ENCODE measurements at places on chromosomes 1 and 21.

DNA sequence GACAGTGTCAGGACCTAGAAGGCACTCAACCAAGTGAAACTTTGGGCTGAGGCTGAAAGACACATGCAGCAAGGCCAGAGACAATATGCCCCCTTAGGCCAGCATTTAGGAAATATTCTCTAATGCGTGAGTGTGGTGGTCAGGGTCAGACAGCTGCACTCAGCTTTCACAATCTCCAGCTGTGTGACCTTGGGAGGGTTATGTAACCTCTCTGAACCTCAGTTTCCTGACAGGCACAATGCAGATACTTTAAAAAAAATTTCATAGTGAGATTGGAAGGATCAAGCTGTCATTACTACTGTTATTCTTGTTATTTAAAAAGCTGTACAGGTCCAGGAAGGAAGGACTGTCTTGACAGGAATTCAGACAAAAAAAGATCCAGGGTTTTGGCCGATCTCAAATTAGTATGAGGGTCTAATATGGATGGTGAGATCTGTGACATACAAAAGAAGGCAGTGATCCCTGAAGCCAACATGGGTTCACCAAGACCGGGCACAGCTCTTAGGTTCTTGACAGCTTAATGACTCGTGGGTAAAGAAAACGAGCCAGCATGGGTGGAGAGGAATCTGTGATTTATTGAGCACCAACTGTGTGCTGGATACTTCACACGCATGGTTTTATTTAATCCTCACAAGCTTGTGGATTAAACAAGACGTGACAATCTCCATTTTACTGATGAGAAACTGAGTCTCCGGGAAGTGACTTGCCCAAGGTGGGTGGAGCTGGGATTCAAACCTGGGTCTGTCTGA lies 54.6 kb upstream of the POU3F1 start:
- DNase-seq: no peak

GRCh38 chr1:78553859-78554258 lies 63.1 kb downstream of the PTGFR start:
- DNase-seq: peak; percentile 43

DNA sequence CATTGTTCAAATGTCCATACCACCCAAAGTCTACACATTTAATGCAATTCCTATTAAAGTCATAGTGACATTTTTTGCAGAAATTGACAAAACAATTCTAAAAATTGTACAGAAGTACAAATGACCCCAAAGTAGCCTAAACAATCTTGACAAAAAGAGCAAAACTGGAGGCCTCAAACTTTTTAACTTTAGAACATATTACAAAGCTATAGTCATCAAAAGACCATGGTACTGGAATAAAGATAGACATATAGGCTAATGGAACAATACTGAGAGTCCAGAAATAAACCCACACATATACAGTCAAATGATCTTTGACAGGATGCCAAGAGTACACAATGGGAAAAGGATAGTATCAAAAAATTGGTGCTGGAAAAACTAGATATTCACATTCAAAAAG lies 213.2 kb upstream of the SAMSN1 start:
- DNase-seq: no peak

DNA sequence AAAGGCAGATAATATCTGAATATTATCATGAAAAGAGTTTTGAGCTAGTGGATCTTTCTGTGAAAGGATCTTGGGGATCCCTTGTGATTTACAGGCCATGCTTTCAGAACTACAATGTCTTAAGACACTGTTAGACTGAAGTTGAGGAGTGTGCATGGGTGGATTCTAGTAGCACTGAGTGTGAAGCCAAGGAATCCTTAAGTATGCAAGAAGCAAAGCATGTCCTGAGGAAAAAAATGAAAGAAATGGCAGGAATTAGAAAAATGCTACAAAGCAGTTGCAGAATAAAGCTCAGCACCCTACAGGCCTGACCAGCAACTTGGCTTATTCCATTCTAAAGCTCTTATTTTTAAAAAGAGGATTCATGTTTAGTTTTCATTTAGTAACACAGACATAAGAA lies 11.9 kb downstream of the STX6 start:
- no peak for DNase-seq

DNA sequence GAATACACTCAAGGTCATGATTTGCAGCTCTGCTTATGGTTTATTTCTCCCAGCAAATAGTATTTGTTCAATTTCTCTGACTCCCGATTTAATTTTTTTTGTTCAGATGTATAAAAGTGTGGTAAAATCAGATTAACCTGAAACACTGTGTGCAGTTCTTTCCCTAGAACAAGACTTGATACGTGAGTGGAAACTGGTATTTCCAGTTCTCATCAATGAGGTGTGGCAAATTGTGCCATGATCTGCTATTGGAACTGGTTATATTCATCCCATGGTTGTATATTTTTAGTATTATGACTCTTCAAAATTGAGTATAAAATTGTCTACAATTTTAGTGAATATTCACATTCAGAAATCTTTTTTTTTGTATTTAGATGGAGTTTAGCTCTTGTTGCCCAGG lies 76.8 kb upstream of the IVNS1ABP start:
- no peak for DNase-seq

GRCh38 chr1:210684466-210685294 lies 356.0 kb downstream of the HHAT start:
- no peak for DNase-seq

GRCh38 chr1:78682496-78682895 lies 32.9 kb downstream of the IFI44 start:
- DNase-seq: no peak

GRCh38 chr1:173057984-173058383 lies 7.2 kb upstream of the TNFSF18 start:
- peak; percentile 44 for DNase-seq

DNA sequence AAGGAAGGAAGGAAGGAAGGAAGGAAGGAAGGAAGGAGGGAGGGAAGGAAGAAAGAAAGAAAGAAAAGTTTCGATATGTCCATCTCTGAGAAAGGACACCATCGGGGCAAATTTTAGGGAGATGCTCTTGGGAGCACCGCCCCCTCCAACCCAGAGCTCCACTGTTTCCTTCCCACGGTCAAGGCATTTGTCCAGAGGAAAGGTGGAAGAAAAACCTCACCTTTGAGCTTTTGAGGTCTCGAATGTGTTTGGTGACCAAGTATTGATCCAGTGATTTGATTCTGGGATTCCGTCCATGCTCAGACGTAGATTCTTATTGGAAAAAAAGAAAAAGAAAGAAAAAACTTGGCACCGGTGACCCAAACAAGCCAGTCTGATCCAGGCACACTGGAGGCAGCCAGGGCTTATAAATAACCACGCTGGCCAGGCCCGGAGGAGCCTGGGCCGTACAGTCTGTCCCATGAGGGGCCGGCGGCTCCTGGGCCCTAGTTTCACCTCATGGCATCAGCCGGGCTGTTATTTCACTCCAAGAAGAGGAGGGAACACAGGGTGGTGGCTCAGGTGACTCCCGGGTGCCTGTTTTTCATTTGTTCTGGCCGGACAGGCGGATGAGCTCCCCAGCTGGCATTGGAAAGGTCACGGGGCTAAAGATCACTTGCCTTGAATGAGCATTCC lies 36.1 kb upstream of the SLC25A33 start:
- no peak for DNase-seq

DNA sequence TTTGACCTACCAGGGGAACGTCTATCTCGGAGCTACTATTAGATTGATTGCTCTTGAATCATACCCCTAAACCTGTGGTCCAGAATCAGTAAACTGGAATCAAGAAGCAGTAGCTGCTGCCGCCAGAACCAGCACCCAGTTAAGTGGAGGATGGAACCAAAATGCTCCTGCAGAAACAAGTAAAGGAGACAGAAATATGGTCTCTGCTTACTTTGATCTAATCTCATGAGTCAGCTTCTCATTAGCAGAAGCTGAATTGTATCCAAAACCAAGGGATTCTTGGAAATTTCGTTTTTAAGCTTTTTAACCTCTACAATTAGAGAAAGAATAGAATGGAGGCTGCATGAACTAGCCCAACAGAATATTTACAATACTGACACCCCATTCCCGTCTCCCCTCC lies 42.6 kb upstream of the PIGV start:
- DNase-seq: no peak

DNA sequence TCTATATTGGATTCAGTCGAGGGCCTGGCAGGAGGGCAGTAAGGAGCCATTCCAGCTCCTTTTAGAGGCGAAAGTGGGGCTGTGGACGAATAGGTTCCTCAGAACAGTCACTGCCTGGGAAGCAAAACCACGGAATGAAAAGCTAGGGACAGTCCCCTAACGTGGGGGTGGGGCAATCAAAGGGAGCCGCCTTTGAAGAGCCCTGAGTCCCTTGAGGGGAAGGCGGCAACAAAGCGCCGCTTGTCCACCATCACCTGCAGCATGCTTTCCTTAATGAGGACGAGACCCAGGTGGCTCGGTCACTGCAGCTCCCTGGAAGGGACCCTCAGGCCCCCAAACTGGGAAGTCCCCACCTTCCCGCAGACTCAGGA lies 184.7 kb downstream of the ETS2 start:
- peak; percentile 67 for DNase-seq

DNA sequence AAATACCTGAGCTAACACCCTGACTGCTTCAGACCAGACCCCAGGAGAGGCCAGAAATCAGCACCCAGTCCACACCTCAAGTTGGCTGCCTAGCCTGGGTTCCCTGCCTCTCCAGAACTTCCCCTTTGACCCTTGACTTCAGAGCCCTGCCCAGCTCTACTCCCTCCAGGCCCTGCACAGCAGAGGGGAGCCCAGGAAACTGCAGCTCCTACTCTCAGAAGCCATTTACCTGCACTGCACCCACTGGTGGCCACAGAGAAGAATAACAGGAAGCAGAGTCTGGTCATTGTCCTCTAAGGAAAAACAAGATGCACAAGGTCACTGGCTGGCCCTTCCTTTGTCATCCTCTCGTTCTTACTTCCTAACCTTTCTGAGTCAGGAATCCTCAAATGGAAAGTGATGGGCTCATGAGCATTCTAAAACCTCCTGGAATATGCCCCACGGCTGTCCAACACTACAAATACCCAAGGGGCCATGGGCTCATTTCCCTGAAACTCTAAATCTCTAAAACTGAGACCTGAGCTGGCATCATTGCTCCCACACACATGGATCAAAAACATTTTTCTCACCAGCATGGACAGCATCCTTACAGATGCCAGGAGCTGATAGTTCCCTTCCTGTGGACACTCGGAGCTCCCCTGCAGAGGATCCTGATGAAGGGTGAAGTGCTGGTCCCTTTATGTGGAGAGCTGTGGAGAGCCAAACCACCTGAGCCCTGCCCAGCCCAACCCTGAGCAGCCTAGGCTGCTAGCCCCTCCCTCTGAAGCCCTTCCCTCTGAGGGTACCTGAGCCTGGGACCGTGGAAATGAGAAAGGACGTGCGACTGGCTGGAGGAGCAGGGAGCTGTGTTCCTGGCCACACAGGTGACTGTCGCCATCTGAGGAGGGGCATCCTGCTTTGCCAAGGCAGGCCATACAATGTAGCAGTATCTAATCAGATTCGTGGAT lies at the start of gene ITLN2:
Gene ITLN2, minus strand, starts transcription at position 652 of the 947 bp plus-strand sequence. Its CDS starts 68 bp downstream, at position 584.
- DNase-seq: peak; percentile 84

DNA sequence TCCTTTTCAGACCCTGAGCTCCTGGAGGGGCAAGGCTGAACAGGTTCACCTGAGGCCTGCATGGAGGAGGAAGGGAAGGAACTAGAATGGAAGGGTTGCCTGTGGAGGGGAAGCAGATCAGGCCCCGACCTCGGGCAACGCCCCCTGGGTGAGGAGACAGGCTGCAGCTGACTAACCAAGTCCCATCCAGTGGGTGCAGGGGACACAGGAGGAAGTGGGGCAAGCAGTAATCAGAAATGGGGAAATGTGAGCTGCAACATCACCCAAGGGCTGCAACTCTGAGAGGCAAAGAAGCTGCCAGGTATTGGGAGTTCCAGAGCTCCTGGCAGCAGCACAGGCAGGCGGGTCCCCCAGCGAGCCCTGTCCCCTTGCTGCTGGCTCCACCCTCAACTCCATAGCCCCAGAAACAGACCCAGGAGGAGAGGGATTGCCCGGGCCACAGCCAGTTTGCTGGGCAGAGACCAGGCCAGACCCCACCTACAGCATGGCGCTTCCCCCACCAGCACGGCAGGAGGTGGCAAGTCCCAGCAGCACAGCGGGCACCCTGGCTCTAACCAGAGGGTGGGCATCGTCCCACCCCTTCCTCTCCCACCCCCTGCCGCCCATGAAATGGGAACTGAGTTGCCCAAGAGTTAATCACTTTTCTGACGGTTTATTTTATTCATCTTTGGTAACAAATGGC lies 38.5 kb downstream of the MRPL37 start:
- peak; percentile 77 for DNase-seq

DNA sequence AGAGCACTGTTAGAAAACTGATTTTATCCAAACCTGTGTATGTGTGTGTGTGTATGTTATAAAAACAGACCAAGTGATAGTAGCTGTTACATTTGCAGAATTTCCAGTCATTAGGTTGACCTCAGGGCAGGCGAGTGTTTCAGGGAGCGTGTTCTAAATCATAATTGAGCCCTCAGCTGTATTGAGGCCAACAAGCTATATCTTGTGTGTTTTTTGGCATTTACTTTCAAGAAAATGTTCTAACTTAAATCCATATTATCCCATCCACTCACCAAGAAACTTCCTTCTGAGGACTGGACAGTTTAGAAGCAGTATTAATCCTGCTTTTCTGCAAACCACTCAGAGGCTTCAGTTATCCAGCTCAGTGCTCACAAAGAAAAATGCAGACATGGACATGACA lies 12.0 kb downstream of the DDAH1 start:
- no peak for DNase-seq

GRCh38 chr1:212402666-212403321 lies 11.9 kb downstream of the PACC1 start:
- DNase-seq: no peak

DNA sequence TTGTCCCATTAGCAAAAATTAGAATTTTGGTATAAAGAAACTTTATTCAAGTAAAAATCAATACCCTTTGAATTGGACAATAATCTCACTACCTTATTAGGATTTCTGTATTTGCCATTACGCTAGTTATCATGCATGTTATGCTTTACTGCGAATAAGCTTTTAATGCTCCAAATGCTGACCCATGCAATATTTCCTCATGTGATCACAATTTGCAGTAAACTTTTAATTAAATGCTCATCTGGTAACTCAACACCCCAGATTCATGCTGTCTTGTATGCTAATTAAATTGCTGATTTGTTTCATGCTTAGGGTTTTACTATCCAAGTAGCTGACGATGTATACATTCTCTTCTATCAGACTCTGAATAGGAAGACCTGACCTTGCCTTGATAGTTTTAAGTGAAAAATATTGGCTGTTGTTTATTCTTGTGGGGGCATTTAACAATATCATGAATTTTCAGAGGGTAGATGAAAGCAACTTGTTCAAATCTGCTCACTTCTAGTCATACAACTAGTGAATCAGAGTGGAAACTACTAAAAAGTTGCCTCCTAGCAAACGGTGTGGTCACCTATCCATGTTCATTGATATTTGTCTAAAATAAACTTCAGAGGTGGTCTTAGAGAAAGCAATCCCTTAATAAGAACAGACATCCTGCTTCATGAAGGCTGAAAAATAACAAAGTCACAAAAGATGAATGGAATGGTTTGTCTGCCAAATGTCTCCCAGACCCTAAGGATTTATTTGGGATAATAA lies 5.6 kb downstream of the XCL1 start:
- DNase-seq: no peak

- DNase-seq: no peak
Measured at GRCh38 chr1:56074007-56074651, 505.2 kb downstream of the PLPP3 start.

DNA sequence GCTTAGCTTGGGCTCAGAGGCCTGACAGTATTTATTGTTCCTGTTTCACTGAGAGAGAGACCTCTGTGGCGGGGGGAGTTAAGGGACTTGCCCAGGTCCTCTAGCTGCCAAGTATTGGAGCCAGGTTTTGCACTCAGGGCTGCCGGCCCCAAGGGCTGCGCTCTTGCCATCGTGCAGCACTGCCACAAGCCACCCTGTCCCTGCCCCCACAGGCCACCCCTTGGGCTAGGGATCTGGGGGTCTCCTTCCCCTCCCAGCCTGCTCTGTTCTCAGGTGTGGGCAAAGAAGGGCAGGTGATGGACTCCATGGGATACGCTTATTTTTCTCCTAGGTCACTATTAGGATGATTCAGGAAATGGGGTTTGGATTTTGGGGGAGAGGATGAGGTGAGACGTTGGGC lies 8.7 kb downstream of the KIAA1614 start:
- DNase-seq: no peak
